Right ventricle myocardium inferior (tissue), 1 donor: ENCODE measurements at places on chromosomes 3 and 15. TPM values are rescaled to one million over a fixed set of nuclear protein-coding genes. Genes with fewer than 3 reads are reported as not detected.
A peak's percentile ranks its signal among the peaks of the same experiment; 100 is the strongest.

DNA sequence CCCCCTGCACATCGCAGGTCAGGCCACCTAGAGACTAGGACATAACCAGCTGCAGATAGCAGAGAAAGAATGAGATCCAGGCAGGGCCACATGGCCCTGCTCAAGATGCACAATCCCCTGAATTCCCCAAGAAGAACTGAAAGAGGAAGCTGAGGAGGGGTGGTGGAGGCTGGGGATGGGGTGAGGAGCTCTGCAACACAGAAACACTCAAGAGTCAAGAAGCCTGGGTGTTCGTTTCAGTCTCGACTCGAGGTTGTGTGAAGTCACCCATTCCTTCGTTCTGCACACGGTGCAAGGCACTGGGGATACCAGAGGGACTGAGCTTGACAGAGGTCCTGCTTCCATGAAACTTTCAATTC, 62.0 kb downstream of the TLE3 start:
- no peak for DNase-seq

DNA sequence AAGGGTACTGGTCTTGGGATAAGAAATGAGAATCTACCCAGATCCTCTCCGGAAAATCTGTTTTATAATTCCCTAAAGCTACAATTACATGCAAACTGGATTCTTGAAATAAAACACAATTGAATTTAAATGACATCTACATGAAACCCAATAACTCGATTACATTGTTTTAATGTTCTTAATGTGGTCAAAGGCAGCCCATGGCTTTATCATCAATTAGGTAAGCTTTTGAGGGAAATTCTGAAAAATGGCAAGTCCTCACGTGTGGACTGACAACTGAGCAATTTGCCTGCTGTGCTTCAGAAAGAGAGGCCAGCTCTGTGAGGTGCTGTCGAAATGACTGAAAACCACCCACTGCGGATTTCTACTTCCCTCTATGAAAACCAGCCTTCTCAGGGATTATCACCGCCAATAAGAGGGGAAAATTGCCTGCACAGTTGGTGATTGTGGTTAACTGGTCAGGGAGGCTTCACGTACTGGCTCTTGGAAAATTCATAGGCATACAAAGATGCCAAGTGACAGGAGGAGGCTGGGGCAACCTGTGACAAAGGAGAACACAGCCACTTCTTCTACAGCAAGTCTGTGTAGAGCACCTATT, 200.8 kb upstream of the SLCO3A1 start:
- no peak for DNase-seq

The FMN1 gene
- 3.3 TPM for total RNA-seq

DNA sequence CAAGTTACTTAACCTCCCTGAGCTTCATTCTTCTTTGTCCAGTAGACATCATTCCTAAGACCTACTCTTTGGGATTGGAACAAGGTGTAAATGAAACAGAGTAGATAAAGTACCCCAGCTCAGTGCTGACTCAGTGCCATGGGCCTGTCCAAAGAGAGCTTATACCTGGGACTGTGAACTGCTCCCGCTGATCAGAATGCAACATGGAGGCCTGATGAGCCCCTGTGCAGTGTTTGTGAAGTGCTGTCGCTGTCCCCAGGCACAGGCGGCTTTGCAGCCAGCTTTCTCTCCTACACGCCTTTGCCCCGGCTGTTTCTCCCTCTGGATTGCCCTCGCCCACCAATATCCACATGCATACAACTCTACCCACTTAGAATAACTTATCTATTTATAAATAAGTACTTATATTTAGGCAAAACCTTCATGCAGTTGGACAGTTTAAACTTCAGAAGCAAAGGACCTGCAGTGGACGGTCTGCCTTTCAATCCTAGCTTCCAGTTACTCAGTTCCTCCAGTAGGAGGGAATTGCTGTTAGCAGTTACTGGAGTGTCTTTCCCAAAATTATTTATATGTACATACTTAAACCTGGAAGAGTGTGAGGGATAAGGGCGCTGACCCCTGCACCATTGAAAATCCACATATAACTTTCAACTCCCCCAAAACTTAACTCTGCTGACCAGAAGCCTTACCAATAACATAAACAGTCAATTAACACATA, 80.0 kb downstream of the CORO2B start:
- DNase-seq, result no peak

GRCh38 chr3:151075869-151076562, 9.4 kb upstream of the MED12L start:
- DNase-seq, result no peak

DNA sequence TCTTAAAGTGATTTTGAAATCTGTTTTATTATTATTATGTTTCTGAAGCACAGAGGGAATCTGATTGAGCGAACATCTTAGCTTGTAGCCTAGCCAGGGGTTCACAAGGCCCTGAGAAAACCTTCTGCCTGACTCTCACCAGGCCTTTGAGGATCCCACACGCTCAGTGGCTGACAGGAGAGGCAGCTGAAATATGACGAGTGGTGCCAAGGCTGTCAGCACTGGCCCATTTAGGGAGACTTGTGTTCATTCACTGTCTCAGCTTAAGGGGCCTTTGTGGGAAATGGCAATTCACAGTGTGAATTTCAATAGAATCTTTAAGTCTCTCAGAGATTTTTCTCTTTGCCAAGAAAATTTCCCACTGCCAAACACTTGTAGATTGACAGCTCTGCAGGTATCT, 770.9 kb downstream of the TUSC7 start:
- no peak for DNase-seq

The SELENOT gene
- 69.3 TPM for total RNA-seq

- no peak for DNase-seq
Observed at GRCh38 chr3:76565496-76566210, 474.2 kb upstream of the ROBO2 start.

- no peak for DNase-seq
Observed at GRCh38 chr3:85244091-85244490, 285.3 kb downstream of the CADM2 start.

The CKMT1A gene
- total RNA-seq, result 0.43 TPM

The HLTF gene
- total RNA-seq, result 26.1 TPM

The FGF12 gene
- total RNA-seq, result 340 TPM

GRCh38 chr3:181700168-181701087, 11.3 kb upstream of the SOX2 start:
- DNase-seq, result no peak

- DNase-seq, result no peak
Observed at GRCh38 chr3:64392001-64392400, 166.7 kb upstream of the PRICKLE2 start.

- DNase-seq, result no peak
Observed at GRCh38 chr15:50702762-50703334, 16.3 kb upstream of the TRPM7 start.

DNA sequence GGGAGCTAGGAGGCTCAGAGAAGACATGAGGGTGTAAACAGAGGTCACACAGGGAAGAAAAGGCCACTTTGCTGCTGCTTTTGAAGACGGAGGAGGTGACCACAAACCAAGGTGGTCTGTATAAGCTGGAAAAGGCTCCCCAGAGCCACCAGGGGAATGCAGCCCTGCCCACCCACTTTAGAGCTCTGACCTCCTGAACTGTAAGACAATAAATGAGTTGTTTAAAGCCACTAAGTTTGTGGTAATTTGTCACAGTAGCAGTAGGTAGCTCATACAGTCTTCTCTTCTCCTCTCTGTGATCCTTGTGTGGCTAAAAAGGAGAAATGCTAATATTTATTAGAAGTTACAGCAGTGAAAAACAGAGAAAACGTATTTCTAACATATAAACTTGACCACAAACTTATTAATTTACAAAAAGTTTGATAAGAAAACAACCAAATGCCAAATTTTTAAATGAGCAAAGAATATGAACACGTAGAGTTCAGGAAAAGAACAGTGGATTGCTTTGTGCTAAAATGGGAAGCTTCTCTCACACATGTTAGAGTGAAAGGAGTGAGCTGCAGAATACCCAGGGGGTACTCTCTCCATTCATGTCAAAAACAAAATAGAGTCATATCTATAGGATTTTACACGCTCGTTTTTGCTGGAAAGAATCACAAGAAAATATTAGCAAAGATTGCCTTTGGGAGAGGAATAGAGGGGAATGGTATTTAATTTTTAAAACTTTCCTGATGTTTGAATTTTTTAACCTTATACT, 71.0 kb downstream of the NOX5 start:
- DNase-seq, result no peak

GRCh38 chr3:27596334-27596841, 112.2 kb upstream of the SLC4A7 start:
- no peak for DNase-seq

The AADACL2 gene
- total RNA-seq, result not detected

The RAB6B gene
- 58.8 TPM for total RNA-seq

The BNC1 gene
- total RNA-seq, result 0.19 TPM

- no peak for DNase-seq
Observed at GRCh38 chr3:60096403-60096802, 1046.6 kb upstream of the CFAP20DC start.

DNA sequence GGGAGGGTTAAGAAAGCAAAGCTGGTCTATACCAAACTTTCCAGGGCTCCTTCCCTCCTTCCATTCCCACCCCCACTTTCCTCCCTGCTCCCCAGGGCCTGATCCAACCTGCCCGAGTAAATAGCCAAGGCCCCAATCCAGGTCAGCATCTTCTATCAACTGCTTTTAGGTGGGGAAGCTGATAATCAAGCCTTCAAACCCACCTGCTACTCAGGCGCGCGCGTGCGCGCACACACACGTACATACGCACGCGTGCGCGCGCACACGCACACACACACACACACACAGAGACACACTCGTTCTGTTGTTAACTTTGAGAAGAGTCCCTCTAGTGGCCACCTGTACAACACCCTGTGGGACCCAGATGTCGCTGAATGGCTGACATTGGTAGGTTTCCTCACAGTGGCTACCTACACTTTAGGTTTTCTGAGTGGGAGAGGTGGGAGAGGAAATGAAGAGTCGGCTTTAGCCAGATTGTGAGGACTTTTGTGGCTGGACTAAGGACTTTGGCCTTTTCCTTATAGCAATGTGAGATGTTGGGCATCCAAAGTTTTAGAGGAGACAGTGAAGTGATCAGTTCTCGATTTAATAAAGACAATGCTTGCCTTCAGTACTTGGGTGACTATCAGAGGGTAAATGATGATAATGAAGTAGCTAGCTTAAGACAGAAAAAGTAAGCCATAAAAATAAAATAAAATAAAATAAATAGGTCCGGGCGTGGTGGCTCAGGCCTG, 179.9 kb upstream of the C2CD4B start:
- DNase-seq, result no peak

DNA sequence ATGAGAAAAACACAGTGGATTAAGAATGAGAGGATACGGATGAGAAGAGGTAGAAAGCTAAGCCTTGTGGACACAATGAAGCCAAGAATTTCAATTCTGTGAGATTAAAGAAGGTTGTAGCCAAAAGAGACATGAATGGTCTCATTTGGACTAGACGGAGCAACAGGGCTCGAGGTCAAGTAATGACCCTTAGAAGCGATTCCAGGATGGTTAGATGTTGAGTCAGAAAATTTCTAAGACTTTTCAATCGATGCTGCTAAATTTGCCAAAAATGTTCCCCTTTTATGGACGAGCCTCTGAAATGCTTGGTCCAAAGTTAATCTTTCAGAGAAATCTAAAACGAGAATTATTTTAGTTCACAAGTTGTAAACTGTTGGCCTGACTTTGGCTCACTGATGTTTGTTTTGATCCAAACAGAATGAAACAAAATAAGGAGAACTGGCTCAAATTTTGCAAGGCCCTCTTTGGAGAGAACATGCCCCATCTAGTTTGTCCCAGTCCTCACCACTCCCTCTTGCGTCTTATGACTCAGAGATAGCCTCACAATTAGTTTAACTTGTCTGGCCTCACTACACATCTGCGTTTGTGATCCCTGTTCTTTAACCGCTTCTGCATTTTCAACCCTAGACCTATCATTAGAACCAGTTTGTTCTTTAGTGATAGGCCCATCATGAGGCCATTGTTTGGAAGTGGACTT, 235.5 kb downstream of the PDZRN3 start:
- DNase-seq, result no peak

GRCh38 chr3:148147903-148148302, 549.8 kb upstream of the AGTR1 start:
- DNase-seq, result no peak

DNA sequence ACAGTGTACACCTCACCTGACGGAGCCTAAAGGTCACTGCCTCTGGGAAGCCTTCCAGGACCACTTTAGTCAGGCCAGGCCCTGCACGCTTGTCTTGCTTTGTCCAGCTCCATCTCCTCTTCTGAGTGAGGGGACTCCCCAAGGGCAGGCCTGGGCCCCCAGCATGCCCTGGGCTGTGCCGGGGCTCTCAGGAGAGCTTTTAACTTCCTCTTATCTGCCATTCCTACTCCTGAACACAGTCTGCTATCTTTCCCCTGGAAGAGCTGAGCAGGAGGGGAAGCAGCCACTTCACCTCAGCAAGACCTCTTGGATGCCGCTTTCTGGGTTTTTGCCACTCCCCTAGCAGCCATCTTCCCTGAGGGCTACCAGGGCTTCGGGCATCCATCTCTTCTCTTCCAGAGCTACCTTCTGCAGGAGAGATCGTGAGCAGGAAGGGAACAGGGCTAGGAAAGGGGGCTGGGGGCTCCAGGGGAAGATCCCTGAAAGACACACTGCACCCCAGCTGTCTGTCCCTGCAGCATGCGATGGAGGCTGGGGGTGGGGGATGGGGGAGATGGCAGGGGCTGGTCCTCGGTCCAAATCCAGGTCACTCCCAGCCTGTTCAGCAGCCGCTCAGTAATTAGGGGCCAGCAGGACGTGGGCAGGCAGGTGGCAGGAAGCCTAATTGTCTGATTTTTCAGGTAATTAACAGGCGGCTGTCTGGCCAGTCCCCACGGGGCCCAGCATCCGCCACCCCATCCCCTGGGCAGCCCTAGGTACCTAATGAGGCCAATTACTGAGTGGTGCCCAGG, 19.9 kb upstream of the RPL29 start:
- DNase-seq, result peak; percentile 59

The KCNH8 gene
- total RNA-seq, result 0.14 TPM

DNA sequence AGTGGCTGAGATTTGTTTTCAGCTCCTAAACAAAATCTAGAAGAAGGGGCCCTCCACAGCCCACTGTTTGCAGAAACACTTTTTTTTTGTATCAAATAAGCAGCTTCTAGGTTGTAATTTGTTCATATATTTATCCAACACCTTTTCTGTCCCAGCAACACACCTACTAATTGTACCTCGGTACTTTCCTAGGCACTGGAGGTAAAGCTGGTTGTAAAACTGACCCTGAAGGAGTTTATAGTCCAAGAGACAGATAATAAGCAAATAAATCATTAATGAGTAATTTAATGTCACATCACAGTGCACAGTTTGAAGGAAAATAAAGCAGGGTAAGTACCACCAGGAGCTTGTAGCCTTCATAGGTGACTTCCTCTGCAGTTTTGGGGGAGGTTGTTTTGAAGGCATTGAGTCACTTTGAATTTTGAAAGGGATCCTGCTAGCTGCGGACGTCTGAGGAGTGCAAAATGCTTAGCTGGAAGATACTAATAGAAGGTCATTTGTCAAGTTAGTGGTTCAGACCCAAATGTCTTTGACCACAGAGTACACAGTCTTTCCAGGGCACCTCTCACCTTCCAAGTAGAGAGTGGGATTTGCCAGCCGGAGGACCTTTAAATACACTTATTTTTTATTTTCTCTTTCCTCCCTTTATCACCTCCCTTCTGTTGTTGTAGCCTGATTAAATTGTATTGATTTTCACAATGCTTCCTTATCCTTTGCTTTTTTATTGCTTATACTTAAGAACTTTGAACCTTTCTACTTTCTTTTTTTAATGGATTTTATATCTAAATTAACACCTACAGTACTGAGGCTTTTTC, 53.8 kb downstream of the CMSS1 start:
- no peak for DNase-seq

- DNase-seq, result no peak
Observed at GRCh38 chr15:101844916-101845315, 32.9 kb downstream of the OR4F15 start.

The SERINC4 gene
- total RNA-seq, result 0.30 TPM

The OR5K2 gene
- total RNA-seq, result not detected
